NCI-H187 (cell line): ENCODE measurements at places on chromosomes 5 and 9.

DNA sequence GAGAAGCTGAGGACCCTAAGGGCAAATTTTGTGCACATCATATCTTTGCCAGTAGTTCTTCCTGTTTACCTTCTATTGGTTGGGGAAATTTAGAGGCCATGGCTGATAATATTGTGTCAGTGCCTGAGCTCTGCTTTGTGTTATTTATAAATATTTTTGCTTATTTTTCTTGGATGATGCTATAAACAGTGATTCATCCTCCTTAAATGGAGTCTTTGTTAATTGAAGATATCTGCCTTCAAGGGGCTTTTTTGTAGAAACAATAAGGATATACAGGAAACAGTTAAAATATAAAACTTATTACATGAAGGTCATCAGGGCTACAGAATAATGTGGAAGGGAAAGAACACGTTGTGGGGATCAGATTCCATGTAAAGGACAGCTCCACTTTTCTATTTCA lies 78.0 kb downstream of the PAM start:
- DNase-seq = no peak

DNA sequence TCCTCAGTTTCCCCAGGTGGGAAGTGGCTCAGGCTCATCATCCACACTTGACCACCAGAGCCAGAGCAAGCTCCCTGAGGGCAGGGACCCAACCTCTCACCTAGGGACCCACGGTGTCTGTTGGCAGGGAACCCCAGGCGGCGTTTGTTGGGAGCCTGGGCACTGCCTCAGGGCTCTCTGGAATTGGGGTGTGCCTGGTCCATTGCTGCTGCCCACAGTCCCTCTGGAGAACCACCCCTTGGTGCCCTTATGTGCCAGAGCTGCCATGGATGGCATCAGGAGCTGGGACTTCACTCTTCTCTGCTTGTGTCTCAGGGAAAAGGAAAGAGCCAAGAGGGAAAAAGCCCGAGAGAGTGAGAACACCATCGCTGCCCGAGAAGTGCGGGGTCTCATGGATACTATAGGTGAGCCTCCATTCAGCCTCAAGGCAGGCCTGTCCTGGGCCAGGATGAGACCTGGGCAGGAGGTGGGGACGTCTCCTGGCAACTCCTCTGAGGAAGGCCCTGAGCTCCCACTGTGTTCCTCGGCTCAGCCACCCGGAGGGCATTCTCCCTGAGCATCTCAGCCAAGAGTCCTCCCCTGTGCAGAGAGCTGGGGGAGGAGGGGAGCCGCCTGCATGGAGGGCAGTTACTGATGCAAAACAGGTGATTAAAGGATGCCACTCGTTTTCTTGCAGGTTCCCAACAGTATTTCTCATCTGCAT lies 4.5 kb downstream of the CCDC180 start:
- DNase-seq = no peak

DNA sequence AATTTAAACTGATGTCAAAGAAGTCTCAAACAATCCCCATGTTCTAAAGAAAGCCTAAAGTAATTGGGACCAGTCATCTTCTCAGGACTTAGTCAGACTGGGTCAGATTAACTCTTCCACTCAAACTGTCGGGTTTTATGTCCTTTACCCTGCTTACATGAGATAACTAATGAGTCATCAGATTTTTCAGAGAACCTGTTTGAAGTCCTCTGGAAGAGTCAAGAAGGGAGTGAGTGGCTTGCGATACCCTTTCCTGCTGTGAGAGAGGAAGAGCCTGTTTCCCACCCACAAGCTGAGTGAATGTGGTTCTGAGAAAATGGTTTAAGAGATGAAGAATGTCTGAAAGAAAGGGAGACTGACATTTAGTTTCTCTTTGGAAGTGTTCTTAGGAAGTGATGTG lies 1866.7 kb upstream of the C9orf72 start:
- no peak for DNase-seq

GRCh38 chr5:9034649-9035048 lies 511.2 kb downstream of the SEMA5A start:
- DNase-seq = no peak

DNA sequence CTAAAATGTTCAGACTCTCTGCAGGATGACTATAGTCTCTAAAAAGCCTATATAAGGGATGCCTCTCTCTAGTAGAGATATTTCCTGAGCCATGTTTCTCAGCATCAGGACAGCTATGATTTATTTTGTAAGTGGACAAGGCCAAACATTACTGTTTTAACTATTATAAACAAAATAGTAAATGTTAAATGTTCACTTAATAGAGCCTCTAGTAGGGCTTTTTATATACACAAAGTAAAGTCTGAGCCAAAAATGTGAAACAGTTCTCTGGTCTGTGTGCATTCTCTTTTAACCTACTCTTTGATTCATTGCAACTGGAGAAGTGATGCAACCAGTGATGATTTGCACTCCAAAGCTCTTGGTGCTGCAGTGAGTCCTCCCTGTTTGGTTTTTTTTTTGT lies 220.5 kb downstream of the GDNF start:
- no peak for DNase-seq

DNA sequence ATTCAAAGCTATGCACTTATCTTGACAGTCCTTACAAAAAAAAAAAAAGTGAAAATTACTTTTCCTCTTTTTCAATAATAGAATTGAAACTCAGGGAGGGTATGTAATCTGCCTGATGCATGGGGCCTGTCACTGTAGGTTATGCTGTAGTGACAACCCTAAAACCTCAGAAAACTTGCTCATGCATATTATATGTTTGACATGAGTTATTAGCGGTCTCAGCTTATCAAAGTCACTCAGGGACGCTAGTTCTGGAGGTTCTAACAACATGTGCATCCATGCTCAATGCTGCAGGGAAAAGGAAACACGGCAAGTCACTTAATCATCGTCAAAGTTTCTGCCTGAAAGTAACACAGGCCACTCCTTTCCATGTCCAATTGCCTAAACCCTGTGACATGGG lies 78.4 kb upstream of the TMEM252 start:
- DNase-seq = no peak
